NCI-H1417 treated with DMSO at 0.1 percent for 48 hours (cell line): ENCODE measurements at places on chromosomes 1 and 21.

DNA sequence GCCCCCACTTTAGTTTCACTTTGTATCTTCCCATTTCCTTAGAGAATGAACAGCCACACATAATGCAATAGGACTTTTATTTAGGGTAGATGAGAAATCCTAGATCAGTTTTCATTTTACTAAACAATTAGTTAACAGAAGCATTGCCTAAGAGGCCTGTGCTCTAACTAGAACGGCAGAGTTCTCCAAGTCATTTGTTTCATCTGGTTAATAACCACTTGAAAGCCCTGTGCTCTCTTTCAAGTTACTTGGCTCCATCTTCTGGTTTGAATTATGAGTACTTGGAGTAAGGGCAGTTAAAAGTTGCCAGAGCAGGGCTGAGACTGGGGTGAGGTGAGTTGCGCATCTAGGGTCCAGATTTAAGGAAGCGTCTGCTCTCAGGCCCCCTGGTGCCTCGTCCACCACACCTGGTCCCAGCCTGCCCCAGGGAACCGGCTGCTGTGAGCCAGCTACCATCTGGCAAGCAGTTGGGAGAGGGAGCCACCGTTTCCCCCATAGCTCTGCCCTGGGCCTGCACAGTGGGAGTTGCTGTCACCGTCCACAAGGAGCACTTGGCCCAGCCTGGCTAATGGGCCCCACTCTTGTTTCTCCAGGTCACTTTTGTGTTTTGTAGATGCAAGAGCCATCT is 18.1 kb upstream of the SLC44A3 start:
- no peak for DNase-seq

DNA sequence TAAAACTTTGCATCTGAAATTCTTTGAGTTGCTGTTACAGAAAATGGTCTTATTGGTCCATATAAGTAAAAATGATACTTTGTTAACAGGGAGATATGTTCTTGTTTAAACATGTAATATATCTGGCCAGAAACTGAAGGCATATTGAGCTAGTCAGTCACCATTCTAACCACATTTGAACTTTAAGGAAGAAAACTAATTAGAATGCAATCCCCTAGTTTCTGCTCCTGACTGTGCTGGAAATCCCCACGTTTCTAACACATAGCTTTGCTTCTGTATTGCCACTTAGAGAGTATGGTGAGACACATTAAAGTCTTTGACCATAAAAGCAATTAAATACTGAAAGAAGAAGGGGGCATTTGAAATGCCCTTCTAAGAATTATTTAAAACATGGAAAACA is 32.1 kb upstream of the HIVEP3 start:
- no peak for DNase-seq

GRCh38 chr1:191888996-191889622 is 269.2 kb upstream of the RGS18 start:
- no peak for DNase-seq

DNA sequence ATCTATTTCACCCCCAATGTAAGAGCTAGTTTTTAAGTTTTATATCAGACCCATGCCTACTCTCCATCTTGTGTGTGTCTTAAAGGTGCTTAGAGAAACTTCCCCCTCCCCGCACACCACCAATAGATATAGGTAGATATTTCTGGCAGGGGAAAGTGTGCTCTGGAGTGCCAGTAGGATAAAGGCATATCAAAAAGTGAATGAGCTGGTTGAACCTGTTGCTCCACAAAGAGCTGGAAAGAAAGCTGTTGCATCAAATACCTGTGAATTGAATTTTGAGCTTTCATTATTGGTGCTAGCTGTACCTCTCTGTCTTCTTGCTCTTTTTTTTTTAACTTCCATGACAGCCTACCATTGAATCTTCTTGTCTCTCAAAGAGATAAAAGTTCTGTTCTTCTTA is 32.8 kb downstream of the ARID1A start:
- no peak for DNase-seq

DNA sequence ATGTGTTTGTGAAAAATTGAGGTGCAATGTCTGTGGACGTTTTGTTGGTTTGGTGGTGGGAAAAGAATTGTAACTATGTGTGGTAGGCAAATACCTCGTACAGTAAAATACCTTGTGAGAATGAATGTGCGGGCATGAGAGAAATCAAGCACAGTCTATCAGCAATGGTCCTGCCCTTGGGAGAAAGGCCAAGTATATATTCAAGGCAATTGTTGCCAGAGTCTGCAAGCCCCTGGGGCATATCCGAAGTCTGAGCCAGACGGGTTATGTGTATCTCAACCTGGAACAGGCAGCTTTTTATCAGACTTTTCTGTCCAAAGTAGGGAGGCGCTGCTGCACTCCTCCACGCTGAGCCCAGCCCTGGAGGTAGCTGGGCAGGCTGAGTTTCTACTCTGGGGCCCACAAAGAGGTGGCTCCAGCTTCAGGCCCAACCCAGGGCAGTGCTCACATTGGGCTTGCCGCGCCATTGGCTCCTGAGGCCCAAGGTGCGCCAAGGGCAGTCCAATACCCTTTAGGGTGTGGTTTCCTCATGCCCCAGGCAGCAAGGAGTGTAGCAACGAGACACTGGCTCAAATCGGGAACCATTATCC is 9.4 kb upstream of the GNL2 start:
- DNase-seq: no peak

GRCh38 chr1:29341936-29342335 is 105.6 kb downstream of the PTPRU start:
- DNase-seq: no peak

- no peak for DNase-seq
Measured at GRCh38 chr1:25392841-25393240, 27.8 kb downstream of the RHCE start.

- DNase-seq: no peak
Measured at GRCh38 chr1:228016653-228017355, 10.0 kb downstream of the WNT3A start.

- DNase-seq: no peak
Measured at GRCh38 chr1:39411526-39412478, 79.6 kb upstream of the BMP8A start.
